ENCODE measurements at places on chromosomes 2 and 18. TPM values are rescaled to one million over a fixed set of nuclear protein-coding genes. Genes with fewer than 3 reads are reported as not detected.

DNA sequence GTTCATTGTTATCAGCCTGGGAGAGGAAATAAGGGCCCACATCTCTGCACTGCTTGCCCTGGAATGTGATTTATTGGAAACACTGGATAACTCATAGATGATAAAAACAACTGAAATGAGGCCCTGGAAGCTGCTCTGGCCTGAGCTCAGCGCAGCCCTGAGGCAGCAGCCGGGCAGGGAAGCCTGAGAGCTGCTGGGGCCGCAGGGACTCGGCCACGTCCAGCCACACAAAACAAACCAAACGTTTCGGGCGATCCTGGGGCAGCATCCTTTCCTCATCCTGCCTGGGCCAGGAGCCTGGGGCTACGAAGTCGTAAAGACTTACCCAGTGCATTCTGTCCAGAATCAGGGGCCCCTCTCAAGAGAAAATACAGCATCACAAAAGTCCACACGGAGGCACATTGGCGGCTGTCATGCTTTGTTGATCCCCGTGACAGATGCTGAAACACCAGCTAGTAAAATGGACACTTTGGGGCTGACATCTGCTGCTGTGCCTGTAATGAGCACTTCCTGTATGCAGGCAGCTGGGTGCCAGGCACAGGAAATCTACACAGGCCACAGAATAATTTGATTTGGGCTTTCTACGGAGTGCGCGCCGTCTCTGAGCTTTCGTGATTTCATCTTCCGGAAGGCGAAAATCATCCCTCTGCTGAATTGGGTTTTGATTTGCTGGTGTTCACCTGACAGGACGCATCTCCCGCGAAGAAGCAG, 250.6 kb downstream of the EIPR1 start:
- no peaks in the 10 kb centered on the region for H3K36me3 ChIP-seq
- H3K27ac ChIP-seq = no peak overlapping the region
- no peak overlapping the region for H3K4me3 ChIP-seq
- no peaks in the 10 kb centered on the region for H3K4me1 ChIP-seq

DNA sequence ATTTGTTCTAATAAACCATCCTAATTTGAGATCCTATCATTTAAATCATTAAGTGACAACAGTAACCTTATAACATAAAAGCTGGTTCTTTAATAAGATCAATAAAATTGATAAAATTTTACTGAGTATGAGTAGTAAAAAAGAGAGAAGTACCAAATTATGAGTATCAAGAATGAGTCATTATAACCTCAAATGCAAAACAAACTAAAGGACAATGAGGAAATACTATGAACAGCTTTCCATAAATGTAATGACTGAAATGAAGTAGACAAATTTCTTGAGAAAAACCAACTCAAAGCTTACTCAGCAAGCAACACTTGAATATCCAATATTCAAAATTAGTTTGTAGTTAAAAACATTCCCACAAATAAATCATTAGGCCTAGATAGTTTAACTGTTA, 433.0 kb downstream of the ZEB2 start:
- H3K27me3 ChIP-seq = no peaks in the 10 kb centered on the region
- H3K36me3 ChIP-seq = no peaks in the 10 kb centered on the region
- no peak overlapping the region for H3K4me3 ChIP-seq
- DNase-seq = no peak
- no peaks in the 10 kb centered on the region for H3K4me1 ChIP-seq

GAREM1 gene
- total RNA-seq = 15.2 TPM

LAMA3 gene
- 14.1 TPM for total RNA-seq

Data from testis (tissue), 5 donors.